ENCODE measurements at places on chromosomes 13 and 19.

- no peak for DNase-seq
These were observed 748 bp downstream of the LMNB2 start for GRCh38 chr19:2455851-2456570.

DNA sequence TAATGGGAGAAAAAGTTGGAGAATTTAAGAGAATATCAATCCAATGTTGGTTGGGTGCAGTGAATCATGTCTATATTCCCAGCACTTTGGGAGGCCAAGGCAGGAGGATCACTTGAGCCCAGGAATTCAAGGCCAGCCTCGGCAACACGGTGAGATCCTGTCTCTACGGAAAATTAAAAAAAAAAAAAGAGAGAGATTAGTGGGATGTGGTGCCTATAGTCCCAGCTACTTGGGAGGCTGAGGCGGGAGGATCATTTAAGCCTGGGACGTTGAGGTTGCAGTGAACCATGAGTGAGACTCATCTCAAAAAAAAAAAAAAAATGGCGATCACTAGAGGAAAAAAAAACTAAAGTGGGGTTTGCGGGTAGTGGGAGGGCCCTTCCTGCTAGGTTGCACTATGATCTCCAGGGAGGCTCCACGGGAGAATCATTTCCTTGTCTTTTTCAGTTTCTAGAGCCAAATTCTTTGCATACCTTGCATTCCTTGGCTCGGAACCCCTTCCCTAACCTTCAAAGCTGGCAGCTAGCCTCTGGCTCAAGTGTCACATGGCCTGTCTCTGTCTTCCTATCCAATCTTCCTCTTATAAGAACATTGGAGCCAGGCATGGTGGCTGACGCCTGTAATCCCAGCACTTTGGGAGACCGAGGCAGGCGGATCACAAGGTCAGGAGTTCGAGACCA is 5.8 kb upstream of the ERCC2 start:
- peak; percentile 82 for DNase-seq

GRCh38 chr13:50494138-50494537 is 349.4 kb downstream of the DLEU7 start:
- DNase-seq: no peak

GRCh38 chr13:86918682-86919081 is 752.5 kb upstream of the SLITRK5 start:
- DNase-seq: no peak

- DNase-seq: no peak
These were observed 4.0 kb downstream of the NAPSA start for GRCh38 chr19:50361290-50362029.

Measured in sigmoid colon (tissue), 7 donors.